ENCODE measurements at places on chromosomes 7 and 10.

- DNase-seq, result no peak
These were observed 888.1 kb downstream of the REEP3 start for GRCh38 chr10:64409349-64409748.

DNA sequence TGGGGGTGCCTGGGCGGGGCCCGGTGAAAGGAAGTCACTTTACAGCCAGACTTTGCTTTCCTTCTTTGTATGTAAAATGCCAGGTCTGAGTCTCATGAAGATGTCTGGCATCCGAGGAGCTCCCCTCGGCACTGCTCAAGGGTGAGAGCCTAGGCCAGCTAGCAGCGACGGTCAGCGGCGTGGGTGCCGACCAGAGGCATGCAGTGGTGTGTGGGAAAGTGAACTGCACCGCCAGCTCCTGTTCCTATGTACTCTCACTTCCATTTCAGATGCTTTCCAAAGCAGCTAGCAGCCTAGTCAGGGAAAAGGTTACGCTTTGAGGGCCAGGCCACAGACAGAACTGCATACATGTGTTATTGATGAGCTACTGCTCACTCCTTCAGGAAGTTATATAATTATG lies 172.8 kb downstream of the ZMYND11 start:
- no peak for DNase-seq

GRCh38 chr7:143372070-143372469 lies 9.1 kb upstream of the ZYX start:
- no peak for DNase-seq

GRCh38 chr10:5643346-5644067 lies 22.9 kb downstream of the ASB13 start:
- no peak for DNase-seq

- DNase-seq, result no peak
These were observed 61.0 kb upstream of the DUSP5 start for GRCh38 chr10:110436554-110437350.

DNA sequence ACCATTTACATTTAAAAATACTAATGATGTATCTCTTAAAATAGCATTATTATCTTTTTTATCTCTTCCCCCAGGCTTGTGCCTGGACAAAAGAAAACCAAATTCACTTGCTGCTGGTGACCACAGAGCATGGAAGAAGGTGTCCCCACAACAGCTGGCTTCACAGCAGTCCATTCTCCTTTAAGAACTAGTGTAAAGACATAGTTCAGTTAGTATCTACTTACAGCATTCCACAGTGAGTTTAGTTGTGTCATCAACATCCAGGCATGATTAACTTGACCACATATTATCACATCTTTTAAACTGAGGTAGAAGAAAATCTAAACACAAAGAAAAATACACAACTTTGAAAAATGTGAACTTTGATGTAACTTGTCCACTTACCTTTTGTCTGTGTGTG lies 55.0 kb downstream of the LRRC17 start:
- no peak for DNase-seq

DNA sequence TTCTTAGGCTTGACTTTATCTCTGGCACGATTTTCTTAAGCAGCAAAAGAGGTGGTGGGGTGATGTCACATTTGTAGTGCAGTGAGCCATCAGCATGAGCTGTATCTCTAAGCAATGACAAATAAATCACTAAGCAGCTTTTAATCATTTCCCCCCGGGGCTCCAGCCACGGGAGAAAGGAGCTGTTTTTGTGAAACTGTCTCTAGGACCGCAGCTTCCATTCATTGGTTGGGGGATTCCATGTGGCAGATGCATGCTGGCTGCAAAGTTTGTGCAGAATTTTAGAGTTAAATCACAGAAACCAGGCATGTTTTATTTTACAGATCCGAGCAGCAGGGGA lies 464 bp downstream of the KIAA1217 start:
- no peak for DNase-seq

DNA sequence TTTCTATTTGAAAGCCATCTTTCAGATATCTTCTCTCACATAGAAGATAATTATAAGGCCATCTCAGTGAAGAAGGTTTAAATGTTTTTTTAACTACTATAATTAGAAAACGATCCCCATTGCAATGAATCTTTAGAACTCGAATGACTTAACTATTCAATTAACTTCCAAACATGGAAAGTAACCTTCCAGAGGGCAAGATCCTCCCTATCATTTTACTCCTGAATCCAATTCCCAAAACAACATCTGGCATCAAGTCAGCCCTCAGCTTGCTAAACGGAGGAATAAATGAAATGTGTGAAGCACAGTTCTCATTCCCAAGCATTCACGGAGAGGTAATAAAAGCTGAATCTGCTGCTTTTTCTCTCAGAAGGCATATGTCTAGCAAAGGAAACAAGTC lies 293.4 kb downstream of the PLXDC2 start:
- no peak for DNase-seq

DNA sequence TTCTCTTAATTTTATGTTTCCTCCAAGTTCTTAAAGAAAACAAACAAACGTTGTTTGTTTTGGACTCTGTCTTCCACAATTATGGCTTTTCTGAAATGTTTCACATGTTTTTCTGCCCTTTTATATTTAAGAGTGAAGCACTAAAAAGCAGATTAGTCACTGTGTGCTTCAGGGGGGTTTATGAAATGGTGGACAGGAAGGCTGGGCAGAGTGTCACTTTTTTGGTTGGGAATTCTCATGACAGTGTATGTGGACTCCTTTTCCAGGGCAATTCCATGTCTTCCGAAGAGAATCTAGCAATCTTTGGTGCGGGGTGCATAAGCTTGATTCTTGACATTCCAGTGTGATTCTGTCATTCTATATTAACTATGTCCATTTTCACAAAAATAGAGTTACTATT lies 669.4 kb downstream of the PARD3 start:
- no peak for DNase-seq

GRCh38 chr7:138603549-138604318 lies 97.4 kb downstream of the SVOPL start:
- no peak for DNase-seq

DNA sequence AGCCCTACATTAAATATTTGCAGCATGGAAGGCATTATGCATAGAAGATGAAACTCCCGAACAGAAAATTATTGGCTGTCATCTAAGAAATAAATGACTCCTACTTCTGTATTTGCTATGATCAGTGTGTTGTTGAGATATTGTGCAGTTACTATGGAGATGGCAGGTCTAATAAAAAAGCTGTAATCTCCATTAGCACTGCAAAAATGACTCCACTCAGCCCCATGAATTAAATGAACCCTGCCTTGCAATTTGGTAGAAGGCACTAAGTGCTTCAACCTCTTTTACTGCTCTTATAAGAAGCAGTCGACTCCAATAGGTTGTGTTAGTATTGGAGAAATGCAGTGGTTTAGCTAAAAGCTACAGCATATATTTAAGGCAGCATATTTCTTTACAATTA lies 290.0 kb upstream of the PHYHIPL start:
- no peak for DNase-seq

- DNase-seq, result no peak
These were observed 58.9 kb downstream of the CLRN3 start for GRCh38 chr10:127833804-127834203.

GRCh38 chr7:44272456-44272855 lies 52.9 kb downstream of the CAMK2B start:
- DNase-seq, result no peak

DNA sequence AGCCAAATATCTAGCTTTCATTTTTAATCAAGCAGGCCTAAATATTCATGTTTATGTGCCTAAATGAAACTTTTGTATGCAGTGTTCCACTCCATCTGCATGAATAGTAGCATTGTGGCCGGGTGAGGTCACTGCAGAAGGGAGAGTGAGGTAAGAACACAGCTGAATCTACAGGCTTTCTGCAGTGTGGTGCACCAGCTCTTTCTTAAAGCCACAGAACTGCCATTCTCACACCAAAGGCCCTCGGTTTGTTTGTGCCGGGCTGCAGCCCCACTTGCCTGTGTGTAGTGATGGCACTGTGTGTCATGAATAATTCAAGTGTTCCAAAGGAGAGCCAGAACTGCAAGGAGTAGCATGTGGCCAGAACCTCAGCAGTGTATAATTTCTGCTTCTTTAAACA lies 204.1 kb downstream of the TRIL start:
- DNase-seq, result no peak

- DNase-seq, result no peak
These were observed 128.2 kb downstream of the AKR1D1 start for GRCh38 chr7:138204285-138204981.

DNA sequence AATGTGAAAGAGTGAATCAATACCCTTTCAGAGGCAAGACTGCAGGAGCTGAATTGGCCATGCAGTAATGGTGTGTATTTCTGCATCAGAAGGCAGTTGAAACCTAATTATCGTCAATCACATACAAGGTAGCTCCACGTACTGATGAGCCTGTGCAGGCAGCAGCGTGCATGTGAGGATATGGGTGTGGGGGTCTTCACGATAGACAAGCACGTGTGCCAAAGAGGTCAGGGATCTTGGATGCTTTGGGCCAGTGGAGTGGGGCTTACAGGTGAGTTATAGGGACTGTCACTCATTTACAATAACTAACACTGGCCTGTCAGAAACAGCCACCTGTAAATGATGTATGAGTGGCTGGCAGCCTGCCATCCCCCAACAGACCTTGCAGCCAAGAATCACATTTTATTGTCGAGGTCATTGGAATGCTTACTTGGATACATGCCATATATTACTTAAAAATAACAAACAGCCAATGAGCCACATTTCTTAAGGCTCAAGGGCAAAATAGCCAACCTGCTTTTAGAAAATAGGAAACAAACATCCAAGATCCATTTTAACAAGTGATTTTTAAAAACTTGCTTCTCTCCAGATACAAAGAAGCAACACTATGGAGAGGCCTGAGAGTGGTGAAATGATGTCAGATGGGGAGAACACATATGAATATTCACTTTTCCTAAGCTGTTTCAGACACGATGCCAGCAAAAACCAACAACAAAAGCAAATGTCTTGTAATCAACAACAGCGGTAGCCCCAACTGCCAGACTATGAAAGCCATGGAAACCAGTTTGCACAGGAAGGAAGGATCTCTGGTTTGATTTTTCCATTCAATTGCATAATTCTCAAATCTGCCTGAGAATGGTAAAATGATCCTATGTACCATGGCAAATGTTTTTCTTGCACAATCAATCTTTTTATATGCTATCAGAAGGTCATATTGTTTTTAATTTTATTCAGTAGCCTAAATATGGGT lies 210.7 kb downstream of the SKAP2 start:
- no peak for DNase-seq

DNA sequence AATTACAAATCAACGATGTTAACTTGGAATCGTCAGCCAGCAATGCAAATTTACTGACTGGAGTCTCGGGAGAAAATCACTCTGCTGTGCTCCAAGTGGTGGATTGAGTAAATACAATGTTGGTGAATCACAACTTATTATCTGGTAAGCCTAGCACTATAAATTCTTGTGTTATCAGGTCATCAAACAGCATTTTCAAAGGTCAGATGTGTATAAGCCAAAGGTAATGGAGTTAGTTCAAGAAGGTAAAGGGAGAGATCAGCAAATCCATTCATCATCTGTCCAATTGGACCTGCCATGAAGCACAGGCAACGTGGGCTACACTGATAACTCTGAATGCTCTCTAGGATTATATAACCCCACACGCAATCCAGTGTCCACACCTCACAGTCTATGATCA lies 13.9 kb downstream of the CUBN start:
- no peak for DNase-seq

DNA sequence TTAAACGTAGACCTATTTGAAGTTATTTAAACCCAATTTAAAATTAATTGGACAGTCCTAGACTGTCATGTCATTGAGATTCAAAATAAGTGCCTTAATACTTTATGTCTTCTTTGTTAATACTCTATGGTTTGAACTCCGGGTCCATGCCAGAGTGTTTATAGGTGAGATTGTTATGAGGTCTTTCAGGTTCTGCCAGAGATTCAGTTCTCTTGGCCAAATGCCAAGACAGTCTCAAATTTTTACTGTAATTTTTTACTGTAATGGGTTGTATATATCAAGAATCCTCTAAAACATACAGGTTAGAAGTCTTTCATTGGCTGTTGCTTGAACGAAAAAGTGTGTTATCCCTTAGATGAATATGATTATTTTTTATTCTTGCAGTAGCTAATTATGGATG lies 3.9 kb downstream of the ADD3 start:
- DNase-seq, result no peak

GRCh38 chr7:38367301-38367890 lies 94.0 kb upstream of the TARP start:
- DNase-seq, result no peak

- DNase-seq, result no peak
These were observed 212.6 kb downstream of the WDR37 start for GRCh38 chr10:1268831-1269230.

DNA sequence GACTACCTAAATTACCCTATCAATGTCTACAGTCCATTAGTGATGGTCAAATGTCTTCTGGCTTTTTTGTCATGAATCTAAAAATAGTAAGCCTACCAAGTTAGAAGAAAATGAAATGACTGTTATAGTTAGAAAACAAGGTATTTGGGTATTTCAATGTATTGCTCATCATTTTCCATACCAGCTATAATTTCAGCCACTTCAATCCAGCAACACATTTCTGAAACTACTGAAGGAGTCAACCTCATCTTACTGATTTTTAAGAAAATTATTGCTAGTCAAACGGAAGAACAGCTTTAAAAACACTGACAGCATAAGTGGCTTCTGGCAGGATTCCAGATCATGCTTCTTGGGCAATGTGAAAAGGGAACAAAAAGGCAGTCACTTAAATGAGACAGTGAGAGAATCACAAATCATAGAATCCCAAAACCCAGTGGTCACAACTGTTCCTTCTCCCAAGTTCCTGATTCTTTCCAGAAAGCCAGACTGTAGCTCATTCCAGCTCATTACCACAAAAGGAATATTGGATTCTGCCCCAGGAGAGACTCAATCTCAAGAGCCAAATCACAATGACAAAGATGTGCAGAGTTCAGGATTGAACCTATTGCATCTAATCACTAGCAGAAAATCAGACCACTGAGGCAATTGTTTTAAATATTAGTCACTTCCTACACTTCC lies 61.2 kb upstream of the LRRN3 start:
- no peak for DNase-seq

GRCh38 chr7:82325416-82325815 lies 118.2 kb downstream of the CACNA2D1 start:
- no peak for DNase-seq

GRCh38 chr10:101257491-101257890 lies 28.2 kb upstream of the LBX1 start:
- no peak for DNase-seq

DNA sequence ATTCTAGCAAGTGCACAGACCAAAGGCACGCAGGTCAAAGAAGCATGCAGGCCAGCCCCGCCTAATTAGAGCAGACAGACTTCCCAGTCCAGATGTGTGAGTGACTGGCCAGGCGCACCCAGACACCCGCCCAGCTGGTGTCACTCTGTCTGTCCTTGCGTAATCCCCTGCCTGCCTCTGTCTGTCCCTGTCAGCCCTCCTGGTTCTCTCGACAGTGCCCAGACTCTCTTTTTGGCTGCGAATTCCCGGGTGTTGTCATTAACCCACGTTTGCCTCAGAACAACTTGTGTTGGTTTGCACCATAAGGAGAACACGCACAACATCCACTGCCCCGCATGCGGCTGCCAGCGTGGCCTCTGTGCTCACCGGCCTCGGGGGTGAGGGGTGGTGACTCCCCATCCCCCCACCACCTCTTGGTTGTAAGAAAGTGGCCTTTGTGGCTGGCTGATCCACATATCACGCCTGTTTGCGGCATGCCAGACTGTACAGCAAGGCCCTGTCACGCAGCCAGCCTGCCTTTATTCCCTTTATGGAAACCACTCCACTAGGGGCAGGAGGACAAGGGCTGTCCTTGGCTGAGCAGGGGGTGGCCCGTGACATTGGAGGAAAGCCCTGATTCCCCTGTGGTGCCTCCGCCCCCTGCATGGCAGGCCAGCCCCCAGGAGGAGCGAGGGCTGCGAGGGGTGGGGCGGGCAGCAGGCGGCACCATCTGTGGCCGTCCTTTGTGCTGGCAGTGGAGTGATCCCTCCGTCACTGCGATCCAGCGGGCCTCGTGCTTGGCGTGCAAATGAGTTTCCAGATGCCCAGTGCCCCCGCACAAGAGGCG lies 72.8 kb upstream of the PPIF start:
- DNase-seq, result peak; percentile 83
